ENCODE measurements at places on chromosomes 12 and 14.

GRCh38 chr14:103501921-103502669 lies 20.5 kb downstream of the CKB start:
- no peak for DNase-seq

DNA sequence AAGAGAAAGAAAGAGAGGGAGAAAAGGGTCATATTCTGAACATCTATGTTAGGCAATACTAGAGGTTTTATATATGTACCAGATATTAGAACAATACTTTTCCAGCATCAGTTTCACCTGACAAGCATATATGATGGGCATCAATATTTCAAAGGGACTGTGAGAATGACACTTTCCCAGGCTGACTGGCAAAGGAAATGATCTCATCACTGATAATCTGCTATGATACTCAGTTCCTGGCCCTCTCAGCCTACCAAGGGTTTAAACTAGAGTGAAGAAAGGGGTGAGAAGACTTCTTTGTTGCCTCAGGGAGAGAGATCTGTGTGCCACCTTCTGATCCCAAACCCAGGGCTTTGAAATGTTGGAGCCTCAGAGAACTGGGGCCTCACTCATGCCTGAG lies 183.5 kb downstream of the TTC8 start:
- DNase-seq = no peak

GRCh38 chr14:60905923-60906322 lies 75.0 kb downstream of the TRMT5 start:
- DNase-seq = no peak

- DNase-seq = no peak
Observed at GRCh38 chr14:50882932-50883826, 11.3 kb downstream of the ABHD12B start.

DNA sequence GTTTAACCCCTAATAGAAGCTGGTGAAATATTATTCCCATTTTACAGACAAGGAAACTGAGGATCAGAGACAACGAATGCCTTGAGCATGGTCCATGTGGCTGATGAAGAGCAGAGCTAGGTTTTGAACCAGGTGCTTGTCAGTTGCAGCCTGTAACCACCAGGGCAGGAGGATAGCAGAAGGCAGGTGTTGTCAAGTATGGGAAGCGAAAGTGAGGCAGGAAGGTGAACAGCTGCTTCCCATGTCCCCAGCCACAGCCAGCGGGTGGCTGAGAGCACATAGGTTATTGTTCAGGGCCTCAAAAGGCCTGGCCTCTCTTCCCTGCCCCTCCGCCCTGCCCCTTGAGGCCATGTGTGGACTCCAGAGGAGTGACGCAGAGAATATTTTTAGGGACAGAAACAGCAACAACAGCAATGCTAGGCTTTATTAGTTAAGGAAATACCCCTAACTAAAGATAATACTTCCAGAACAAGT lies 39.6 kb downstream of the IQSEC3 start:
- no peak for DNase-seq

Measured in nucleus accumbens (tissue), 56 donors.